ENCODE measurements at places on chromosomes 11 and 22.

DNA sequence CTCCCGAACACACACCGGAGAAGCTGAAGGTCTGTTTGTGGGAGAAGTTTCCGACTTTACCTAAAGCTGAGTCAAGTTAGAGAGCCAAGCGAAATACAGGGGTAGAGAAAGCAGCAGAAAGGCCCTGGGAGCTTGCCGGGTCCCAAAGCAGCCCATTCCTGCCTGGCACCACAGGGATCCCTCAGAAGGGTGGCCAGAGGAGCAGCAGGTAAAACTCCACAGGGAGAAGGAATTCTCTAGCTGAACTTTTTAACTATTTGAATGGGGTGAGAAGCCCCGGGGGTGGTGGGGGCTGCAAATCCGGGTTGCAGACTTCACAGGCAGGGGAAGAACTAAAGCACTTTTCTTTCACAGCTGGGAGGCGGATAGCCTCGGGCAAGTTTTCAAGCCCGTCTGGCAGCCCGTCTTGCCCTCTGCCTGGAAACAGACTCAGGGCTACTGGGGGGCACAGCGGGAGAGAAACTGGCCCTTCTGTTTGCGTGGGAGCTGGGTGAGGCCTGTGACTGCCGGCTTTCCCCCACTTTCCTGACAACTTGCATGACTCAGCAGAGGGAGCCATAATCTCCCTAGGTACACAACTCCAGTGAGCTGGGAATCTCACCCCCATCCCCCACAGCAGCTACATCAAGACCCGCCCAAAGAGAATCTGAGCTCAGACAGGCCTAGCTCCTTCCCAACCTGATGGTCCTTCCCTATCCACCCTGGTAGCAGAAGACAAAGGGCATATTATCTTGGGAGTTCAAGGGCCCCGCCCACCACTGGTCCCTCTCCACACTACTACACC is 311.0 kb downstream of the SBF2 start:
- peak; percentile 54 for DNase-seq

- DNase-seq = no peak
These were observed 3.6 kb upstream of the CBL start for GRCh38 chr11:119202554-119202953.

DNA sequence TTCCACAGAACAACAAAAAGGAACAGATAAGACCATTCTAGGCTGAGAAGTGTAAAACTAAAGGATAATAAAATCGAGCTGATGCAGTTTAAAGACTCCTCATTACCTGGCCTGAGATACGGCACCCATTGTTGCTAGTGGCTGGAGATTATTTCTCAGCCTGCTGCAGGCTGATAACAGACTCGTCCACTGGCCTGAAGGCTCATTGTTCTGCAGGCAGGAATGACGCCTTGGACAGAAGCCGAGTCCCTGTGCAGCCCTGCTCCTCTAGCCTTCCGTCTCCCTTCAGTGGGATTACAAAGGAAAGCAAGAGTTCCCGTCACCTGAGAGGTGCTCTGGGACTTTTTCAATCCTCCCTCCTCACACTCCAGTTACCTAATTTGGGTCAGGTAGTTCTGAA is 1065.3 kb downstream of the OPCML start:
- no peak for DNase-seq

DNA sequence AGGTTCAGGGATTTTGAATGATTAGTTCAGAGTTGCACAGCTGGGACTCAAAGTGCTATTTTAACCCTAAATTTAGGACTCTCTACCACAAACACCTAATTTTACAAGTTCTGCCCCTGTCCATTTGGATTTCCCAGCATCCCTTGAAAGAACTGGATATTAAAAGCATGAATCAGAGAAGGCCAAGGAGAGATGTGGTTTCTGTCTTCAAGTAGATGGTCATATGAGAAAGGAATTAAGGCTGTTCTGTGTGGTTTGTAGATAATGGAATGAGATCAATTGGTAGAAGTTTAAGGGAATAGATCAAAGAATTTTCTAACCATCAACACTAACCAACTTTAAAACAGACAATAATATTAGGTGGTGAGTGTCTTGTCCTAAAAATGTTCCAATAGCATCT is 106.4 kb upstream of the TENM4 start:
- DNase-seq = no peak

GRCh38 chr11:74695705-74696280 is 35.4 kb downstream of the CHRDL2 start:
- DNase-seq = no peak
